ENCODE measurements at places on chromosomes 5 and 9.
A peak's percentile ranks its signal among the peaks of the same experiment; 100 is the strongest.

DNA sequence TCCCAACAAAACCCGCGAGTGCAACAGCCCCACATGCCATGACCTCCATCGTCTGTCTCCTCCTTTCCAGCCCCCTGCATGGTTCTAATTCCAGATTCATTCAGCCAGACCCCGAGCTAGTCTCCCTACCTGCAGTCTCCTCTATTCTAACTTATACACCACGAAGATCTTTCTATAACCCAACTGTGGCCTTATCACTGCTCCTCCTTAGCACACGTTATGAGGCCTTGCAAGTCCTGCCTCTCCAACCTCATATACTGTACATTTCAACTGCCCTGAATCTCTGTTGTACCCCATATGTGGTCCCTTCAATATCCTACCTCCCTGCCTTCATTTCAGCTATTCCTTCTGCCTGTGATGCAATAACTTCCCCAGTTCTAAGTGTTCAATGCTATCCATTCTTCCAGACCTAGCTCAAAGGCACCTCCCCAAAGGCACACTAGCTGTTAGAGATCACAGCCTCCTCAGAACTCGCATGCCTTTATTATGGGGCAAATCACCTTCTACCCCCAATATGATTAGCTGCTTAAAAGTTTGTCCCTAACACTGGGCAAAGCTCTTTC is 215.1 kb upstream of the TRIM32 start:
- DNase-seq: no peak

DNA sequence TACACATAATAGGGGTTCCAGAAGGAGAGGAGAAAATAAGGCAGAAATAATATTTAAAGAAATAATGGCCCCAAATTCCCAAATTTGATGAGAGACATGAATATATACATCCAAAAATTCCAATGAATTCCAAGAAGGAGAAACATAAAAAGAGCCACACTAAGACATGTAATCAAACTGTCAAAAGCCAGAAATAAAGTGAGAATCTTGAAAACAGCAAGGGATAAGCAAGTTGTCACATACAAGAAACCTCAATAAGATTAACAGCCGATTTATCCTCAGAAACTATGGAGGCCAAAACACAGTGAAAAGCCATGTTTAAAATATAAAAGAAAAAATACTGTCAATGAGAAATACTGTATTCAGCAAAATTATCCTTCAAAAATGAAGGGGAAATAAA is 14.5 kb downstream of the CATSPER3 start:
- DNase-seq: no peak

DNA sequence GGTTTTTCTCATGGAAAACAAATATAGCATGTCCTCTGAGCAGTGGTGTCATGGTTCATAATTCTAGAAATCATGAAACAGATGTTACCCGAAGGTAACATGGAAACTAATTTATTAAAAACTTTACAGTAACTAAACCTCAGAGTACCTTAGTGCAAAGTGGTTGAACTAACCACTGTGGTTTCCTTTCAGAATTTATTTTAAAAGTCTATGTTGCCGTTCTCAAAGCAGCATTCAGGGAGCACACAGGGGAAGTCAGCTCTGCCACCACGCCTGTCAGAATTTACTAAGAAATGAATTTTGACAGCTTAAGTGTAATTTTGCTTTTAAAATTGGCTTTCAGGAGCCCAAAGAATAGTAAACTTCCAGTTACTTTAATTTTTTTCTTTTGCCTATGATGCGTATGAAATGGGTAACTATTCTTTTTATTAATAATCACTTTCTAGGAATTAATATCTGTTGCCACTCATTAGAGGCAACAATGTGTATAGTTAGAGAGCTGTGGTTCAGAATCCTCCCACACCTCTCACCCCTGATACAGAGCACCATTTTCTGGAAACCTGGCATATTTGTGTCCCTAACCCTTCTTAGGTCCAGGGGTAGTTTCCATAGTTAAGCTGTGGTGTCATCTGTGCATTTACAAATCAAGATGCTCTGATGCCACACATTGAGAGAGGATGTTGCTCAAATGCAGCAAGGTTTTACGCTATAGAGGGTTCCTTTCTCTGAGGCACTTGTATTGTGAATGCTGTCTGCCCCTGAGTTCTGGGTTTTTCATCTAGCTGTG is 202.6 kb downstream of the ZSWIM6 start:
- no peak for DNase-seq

DNA sequence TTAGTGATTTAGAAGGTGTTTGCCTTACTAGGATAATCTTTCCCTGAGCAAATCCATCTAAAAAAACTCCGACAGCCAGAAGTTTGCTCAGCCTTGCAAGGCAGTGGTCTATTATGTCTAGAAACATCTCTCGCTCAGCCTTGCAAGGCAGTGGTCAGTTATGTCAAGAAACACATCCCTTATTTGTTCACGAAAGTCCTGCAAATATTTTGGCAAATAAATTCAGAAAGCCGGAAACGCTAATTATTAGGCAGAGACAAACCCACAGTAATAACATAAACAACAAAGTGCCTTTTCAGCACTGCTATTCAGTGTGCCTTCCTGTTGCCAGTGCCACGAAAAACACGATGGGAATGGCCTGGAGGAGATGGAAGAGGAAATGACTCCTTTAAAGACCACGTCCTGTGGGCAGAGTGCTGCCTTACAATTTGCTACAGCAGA is 184.5 kb downstream of the GNAQ start:
- no peak for DNase-seq

DNA sequence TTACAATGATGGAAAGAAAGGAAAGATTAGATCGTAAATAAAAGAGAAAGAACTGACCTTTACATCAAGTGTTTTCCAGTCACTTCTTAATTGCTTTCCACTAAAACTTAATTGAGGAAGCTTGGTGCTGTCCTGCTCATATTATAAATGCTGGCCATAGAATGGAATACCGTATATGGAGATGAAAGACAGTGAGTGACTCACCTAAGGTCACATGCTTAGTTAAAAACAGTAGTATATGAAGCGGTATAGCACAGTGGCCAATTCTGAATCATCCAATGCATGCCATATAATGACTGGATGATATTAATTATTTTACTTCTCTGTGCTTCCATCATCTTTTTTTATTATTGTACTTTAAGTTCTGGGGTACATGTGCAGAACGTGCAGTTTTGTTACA is 482.4 kb upstream of the SGCD start:
- DNase-seq: no peak

GRCh38 chr5:120293796-120294195 is 170.3 kb upstream of the PRR16 start:
- no peak for DNase-seq

GRCh38 chr9:38082446-38083287 is 13.6 kb upstream of the SHB start:
- DNase-seq: no peak

DNA sequence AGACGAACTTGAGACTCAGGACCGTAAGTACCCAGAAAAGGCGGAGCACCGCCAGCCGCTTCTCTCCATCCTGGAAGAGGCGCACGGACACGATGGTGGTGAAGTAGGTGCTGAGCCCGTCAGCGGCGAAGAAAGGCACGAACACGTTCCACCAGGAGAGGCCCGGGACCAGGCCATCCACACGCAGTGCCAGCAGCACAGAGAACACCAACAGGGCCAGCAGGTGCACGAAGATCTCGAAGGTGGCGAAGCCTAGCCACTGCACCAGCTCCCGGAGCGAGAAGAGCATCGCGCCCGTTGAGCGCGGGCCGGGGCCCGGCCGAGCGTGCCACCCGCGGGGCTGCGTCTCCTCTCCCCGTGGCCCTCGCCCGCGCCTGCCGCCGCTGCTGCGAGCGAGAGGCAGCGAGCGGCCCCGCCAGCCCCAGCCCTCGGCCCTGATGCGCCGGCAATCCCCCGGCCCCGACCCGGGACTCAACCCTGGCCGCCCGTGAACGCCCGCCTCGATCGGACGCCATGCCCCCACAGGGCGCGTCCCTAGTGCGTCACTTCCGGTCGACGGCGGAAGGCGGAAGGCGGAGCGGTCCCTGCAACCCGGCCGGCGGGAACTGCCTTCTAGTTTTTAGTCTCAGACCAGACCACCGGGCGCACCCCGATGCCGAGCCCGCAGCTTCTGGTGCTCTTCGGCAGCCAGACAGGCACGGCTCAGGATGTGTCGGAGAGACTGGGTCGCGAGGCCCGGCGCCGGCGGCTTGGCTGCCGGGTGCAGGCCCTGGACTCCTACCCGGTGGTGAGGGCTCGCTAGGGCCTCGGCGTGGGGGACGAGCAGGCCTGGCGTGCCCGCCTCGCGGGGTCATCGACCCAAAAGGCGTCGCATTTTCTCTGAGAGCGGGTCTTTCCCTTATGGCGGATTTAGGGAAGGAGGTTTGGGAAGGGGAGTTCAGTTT is at the start of the genes NDOR1 and TMEM203:
Gene NDOR1, plus strand, starts transcription at position 575 of the 944 bp plus-strand sequence. Its CDS starts 78 bp downstream, at position 653.
Gene TMEM203, minus strand, starts transcription at position 523 of the 944 bp plus-strand sequence. Its CDS starts 234 bp downstream, at position 289.
- DNase-seq: peak; percentile 93

- DNase-seq: no peak
Observed at GRCh38 chr5:135220394-135221186, 178.4 kb downstream of the MACROH2A1 start.

DNA sequence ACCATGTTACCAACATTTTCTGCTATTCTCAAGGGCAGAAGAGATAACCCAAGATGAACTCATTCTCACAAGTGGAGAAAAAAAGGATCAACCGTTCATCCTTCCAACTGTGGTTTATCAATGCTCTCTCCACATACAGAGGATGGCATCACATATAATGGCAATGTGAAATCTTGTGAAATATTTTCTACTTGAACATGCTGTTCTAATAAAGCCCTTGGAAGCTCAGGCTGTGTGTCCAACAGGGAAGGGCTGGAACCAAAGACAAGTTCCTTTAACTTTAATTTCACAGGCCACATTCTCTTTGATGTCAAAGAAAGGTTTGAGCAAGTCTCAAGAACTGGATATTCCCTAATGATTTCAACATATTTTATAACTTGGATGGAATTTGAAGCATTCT is 230.5 kb downstream of the SPOCK1 start:
- DNase-seq: no peak

DNA sequence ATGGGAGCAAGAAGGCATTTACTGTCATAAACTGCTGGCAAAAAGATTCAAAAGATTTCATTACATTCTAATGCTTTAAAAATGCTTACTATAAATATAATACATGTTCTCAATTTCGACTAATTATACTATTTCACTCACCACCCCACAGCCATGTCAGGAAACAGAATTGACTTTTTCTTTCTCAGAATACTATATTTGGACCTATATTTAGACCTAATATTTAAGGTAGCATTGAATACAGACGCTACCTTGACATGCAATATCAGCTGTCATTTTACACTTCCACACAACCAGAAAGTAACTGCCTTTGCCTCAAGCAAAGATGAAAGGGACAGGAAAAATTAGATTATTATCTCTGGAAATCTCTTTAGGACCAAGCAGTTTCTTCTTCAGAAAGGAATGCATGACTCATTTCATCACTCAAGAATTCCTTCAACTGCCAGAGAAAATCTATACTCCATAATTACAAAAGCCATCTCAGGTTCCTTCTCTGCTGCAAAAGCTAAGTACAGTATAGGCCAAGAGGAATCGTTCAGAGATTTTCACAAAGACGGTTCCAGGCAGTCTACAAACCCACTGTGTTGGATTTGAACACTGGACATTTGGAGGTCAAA is 11.8 kb upstream of the UBE2QL1 start:
- no peak for DNase-seq

- peak; percentile 33 for DNase-seq
Observed at GRCh38 chr5:132491368-132492364, 1.1 kb upstream of the IRF1 start.

DNA sequence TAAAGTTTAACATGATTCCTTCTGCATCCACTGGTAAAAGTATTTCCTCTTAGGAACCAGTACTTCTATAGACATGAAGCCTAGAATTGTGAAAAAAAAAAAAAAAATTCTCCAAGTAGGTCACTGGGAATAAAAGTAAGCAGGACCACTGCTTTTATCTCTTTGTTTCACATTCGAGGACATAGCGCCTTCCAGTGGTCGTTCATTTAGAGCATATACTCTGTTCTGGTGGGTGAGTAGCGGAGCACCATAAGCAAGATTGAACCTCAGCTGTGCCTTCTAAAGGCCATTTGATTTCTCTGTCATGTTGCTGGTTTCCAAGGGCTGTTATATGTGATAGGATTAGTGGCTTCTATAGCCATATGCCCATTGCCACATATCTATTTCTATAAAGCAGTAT is 393.1 kb downstream of the TMEM232 start:
- DNase-seq: no peak

- no peak for DNase-seq
Observed at GRCh38 chr5:79205965-79206364, 30.0 kb upstream of the JMY start.

DNA sequence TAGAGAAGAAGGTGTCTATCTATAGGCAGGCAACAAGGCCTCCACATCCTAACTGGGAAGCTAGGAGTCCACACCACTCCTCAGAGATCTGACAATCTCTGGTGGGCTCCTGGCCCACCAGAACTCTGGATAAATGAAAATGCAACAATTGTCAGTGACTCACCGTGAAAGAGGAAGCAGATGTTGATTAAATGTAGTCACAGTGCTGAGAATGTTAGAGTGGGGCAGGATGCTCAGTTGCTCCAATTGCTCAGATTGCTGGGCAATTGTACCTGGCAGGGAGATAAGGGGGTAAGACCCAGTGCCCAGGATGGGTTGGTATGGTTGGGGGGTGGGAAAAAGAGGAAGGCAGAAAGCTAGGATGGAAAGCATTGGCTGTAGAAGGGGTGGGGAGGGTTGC is 4.3 kb downstream of the CCL19 start:
- no peak for DNase-seq

DNA sequence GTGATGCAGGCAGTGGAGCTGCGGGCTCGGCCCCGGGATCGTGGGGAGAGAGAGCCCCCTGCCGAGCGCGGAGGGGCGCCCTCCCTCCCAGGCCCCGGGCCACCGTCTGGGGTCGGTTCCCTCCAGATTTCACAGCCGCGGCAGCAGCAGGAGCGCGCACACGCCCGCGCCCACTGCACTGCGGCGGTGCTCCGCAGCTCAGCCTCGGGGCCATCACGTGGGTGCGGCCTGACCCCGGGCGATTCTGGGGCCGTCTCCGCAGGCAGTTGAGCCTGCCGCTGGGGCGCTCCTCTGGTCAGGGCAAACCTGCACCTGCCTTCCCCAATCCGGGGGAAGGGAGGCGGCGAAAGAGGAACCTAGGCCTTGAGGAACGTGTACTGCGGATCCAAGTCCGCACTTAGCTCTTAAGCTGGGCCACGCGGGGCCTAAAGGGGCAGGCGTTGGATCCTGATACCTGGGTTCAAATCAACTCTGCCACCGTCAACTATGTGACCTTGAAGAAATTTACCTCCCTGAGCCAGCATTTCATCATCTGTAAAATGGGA is 9.4 kb upstream of the DELE1 start:
- peak; percentile 34 for DNase-seq

DNA sequence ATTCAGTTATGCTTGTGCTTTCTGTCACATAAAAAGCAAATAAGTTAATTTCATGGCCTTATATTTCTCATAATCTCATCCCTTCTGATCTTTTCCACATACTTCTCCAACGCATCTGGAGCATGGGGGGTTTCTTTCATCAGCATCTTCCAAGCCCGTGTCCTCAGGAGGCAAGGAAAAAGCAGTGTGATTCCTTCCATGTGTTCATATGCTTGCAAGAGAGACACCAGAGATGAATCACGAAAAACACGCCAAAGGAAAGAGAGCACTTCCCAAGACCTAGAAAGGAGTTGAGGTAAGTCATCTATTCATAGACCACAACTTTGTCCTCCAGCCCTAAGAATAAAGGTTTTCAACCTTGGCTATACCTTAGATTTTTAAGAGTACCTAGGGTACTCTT is 26.0 kb upstream of the SVEP1 start:
- DNase-seq: no peak

- DNase-seq: no peak
Observed at GRCh38 chr5:159033351-159033657, 66.4 kb downstream of the EBF1 start.

- DNase-seq: no peak
Observed at GRCh38 chr9:32011049-32011448, 373.4 kb upstream of the ACO1 start.

- no peak for DNase-seq
Observed at GRCh38 chr5:130601-131131, 38.7 kb downstream of the PLEKHG4B start.
